Mucosa of descending colon (tissue), 3 donors: ENCODE measurements at places on chromosomes 16 and 17. TPM values are rescaled to one million over a fixed set of nuclear protein-coding genes. Genes with fewer than 3 reads are reported as not detected.

Gene ENPP7
- not detected for total RNA-seq

GRCh38 chr16:89506113-89506504, 2.1 kb upstream of the SPG7 start:
- DNase-seq = no peak

- DNase-seq = peak; percentile 71
Observed at GRCh38 chr16:85291302-85292148, 179.3 kb upstream of the CIBAR2 start.

DNA sequence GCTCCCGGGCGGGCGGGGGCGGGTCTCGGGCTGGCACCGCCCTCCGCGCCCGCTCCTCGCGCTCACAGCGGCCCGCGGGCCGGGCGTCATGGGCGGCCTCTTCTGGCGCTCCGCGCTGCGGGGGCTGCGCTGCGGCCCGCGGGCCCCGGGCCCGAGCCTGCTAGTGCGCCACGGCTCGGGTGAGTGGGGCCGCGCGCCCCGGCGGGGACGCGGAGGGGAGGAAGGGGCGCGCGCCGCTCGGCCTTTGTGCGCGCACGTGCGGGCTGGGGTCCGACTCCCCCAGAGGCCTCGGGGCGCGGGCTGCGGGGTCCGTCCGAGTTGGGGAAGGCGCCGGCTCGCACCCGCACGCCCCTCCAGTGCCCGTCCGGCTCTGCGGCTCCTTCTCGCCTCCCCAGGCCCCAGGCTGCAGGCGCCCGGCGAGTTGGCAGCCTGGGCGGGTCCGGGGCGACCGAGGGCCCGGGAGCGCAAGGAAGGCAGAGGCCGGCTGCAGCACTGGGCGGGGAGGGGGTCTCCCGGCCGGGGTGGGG, at the start of gene NME4:
TSS of gene NME4 (plus strand) at position 65 of the 527 bp plus-strand sequence. CDS start at position 89, 24 bp downstream.
- DNase-seq = no peak

- peak; percentile 84 for DNase-seq
Observed at GRCh38 chr17:9644910-9645751, at the start of gene USP43. Gene USP43, plus strand, starts transcription at chr17:9645517. Its CDS starts 116 bp downstream, at chr17:9645633.

DNA sequence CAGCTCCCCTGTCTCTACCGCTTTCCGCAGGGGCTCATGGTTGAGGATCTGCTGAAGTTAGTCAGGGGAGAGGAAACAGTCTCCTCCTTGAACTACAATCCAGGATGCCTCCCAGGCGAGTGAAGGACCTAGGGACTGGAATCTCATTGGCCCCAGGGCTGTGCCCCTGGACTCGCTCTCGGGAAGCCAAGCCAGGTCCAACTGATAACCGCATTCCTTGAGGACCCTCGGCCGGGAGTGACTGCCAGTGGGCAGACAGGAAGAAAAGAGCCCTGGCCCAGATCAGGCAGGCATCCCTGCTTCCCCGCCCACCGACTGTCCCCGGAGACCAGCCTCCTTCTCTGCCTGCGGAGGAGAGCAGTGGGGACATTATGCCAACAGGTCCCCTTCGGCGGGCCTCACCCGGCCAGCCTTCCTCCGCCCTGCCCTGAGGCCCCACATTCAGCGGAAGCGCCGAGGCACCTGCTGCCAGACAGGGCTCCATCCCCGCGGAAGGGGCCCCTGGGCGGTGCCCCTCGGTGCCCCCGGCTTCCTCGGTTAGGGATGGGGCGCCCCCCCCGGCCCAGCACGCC, 776 bp downstream of the LRRC75A start:
- peak; percentile 63 for DNase-seq

DNA sequence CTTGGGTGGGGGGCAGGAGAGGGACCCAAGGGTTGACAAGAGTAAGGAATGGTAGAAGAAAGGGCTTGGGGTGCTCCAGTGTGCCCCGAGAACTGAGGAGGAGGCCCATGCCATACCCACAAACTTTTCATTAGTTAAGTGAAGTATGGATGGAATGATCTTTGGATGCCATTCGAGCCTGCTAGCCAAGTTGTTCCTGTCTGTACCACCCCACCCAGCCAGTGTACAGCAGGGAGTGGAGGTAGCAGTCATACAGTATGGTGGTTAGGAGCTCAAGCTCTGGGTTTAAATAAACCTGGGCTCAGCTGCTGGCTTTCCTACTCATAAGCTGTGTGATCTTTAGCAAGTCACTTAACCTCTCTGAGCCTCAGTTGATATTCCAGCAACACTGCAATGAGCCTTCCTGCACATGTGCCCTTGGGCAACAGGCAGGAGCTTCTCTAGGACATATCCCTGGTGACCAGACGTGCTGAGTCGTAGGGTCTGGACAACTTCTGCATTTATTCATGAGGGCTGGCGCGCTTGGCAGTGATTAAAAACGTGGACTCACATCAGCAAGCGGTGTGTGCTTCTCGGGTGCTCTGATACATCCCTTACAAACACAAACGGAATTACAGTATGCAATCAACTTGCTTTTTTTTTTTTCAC, 22.9 kb downstream of the ITPRIPL2 start:
- no peak for DNase-seq
